Osteoblast (primary cell): ENCODE measurements at places on chromosomes 6 and 20.

DNA sequence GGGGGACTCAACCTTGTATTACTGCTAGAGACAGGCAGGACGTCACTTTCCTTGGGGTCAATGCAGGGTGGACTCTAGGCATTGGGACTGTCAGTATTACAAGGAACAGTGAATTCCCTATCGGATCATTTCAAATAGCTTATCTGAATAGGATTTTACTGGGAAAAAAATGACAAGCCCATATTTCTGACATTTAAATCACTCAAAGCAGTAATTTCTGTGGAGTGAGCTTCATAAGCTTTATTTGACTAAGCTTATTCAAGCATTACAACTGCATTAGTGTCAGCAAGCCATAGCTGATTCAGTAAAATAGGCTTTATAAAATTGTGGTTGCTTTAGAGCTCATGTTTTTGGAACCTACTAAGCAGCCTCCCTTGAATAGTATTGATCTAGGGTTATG is 44.3 kb downstream of the TRDN start:
- no peak for DNase-seq

DNA sequence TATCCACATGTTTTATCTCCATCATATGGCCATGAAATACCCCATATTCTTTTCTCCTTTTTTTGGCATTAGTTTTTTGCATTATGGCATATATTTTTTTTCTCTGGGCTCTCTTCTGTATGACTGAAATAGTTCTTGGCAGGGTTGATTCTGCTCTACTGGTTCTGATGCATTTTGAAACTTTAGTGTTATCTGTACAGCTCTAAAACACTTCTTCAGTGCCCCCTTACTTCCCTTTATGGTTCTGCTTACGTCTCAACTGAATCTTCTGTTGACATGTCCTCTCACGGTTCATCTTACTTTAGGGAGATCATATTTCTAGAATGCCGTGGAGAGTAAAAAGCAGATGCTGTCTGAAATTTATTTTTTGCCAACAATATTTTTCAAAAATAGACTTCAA is 23.2 kb upstream of the TXNDC5 start:
- DNase-seq, result no peak

DNA sequence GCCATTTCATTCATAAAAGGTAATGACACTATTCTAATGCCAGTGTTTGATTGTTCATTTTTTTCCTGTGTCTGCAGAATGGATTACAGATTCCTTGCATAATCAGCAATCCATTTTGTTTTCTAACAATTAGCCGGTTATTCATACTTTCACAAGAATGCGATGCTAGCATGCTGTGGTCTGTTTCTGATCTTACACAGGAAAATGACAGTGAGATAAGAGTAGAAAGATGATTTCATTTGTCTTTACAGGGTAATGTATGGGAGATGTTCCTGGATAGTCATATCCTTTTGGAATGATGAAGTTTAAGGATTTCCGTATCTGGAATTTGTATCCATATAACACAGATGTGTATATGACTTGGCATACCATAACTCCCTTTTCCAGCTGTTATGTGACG is 207.3 kb downstream of the FARS2 start:
- DNase-seq, result no peak

DNA sequence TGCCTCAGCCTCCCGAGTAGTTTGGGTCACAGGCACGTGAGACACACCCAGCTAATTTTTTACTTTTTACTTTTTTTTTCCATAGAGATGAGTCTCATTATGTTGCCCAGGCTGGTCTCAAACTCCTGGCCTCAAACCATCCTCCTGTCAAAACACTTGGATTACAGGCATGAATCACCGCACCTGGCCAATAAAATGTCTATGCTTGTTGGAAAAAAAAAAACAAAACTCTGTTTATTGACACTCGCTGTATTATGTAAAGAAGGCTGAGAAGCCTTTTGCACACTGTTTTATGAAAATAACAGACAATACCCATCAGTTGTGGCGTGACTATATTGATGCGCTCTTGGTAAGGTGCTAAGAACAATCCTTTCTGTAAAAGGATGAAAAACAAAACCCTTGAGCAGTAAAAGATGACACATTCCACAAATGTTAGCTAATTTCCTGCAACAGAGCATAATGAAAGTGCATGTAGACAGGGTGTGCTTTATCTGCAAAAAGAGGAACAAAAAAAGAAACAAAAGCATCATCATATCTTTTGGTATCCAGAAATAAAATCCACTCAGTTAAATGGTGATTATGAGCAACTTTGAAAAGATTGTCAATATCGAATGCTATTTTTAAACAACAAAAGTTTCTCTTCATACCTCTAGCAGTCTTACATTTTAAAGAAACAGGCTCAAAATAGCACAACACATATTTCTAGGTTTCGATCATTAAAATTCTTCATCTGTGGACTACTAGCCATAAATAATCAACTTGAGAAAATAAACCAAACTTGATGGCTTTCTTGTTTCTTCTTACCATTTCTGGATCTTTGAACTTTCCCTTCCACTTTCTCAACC is 108.3 kb upstream of the PHACTR1 start:
- no peak for DNase-seq

GRCh38 chr6:11230158-11231107 is 2.0 kb downstream of the NEDD9 start:
- DNase-seq, result no peak

- DNase-seq, result no peak
Observed at GRCh38 chr6:108119769-108120141, 45.2 kb upstream of the OSTM1 start.

DNA sequence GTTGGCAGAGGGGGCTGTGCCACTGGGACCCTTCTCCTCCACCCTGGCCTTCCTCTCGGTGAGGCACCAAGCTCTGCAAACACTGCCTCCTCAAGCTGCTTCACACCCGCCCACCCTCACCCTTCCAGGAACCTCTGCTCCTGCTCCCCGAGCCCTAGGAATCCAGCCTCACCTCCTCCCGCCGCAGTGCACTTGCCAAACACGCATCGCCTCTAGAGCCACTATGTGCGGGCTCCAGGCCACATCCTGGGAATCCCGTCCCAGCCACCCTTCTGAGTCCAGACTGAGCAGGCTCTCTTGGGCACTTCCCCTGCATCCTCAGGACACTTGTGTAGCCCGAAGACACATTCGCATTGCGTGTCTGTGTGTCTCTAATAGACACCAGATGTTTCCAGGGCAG is 18.5 kb downstream of the PSMG4 start:
- DNase-seq, result peak; percentile 26

- DNase-seq, result peak; percentile 83
Observed at GRCh38 chr6:45697605-45698004, 318.1 kb downstream of the CLIC5 start.

GRCh38 chr6:13425270-13425873 is 62.0 kb downstream of the GFOD1 start:
- no peak for DNase-seq

DNA sequence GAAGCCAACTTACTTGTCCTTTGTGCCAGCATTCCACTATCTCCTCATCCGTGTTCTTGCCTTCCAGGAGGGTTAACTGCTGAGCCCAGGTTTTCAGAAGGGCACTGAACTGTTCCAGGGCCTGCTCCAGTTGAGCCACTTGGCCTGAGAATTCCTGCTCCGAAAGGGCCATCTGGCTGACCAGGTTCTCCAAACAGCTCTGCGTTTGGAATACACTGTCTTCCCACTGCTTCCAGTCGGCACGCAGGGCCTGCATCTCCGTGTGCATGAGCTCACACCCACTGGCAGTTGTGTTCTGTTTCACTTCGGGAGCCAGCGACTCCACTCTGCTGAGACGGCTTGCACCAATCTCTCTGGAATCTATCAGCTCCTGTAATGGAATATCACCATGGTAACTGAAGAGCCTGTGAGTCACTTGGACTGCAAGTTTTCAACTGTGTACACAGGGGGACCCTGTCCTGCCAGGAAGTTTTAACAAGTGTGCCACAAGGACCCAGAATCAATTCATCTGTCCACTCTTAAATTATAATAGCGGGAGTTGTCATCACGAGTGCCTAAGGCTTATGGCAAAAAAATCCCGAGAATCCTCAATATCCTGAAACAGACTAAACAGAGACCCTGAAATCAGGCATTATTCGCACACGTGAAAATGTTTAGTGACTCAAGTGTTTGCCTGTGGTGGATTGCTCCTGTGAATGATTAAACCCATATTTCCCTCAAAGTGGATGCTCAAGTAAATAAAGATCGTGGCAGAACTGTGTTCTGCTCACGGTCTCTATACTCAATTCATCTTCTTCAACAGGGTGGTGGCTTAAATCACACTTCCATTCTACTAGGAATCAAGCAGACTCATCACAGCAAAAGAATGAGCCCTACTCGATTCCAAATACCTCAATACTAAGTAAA is 255.9 kb downstream of the SYNE1 start:
- DNase-seq, result peak; percentile 65
